ENCODE measurements at places on chromosomes 1 and 21.

GRCh38 chr1:111660204-111661150 is 40.9 kb downstream of the RAP1A start:
- DNase-seq: no peak

DNA sequence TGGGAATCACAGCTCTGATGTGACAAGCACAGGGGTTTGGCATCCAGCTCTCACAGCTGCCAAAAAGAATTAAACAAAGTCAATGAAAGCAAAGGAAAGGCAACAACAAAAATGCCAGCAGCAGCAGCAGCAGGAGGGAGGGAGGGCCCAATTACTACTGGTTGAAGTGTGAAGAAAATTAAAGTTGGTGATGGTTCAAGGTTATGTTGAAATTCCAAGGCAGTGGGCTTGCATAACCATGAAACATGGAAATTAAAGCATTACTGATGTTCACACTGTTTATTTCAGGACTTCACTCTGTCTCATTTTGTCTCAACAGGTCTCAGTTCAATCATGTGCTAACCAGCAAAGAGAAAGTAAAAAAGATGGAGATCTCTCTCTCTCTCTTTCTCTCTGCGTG is 220.3 kb upstream of the LYPLAL1 start:
- DNase-seq: no peak

DNA sequence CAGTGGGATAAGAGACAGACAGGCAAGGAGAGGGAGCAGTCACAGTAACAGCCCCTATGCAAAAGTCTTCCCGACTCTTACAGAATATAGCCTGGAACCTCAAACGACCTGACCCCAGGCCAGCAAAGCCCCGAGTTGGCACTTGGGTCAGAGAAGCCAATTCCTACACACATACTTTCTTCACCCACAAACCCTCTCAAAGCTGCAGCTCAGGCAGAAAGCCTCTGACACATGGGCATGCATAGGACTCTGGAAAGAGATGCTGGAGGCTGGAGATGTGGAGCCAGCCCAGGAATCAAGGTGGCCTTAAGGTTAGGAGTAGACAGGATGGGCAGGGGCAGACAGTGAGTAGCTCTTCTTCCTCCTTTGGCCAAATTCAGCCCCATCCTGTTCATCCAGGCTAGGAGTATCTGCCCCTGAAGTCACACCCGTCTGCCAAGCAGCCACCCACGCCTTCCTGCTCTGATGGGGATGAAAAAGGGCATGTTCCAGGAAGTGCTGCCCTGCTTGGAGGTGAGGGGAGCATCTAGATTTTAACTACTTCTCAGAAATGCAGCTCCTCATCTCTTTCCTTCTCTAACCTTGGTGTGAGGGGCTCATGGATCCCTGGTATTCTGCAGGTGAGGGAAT is 7.8 kb downstream of the SLC41A1 start:
- no peak for DNase-seq

DNA sequence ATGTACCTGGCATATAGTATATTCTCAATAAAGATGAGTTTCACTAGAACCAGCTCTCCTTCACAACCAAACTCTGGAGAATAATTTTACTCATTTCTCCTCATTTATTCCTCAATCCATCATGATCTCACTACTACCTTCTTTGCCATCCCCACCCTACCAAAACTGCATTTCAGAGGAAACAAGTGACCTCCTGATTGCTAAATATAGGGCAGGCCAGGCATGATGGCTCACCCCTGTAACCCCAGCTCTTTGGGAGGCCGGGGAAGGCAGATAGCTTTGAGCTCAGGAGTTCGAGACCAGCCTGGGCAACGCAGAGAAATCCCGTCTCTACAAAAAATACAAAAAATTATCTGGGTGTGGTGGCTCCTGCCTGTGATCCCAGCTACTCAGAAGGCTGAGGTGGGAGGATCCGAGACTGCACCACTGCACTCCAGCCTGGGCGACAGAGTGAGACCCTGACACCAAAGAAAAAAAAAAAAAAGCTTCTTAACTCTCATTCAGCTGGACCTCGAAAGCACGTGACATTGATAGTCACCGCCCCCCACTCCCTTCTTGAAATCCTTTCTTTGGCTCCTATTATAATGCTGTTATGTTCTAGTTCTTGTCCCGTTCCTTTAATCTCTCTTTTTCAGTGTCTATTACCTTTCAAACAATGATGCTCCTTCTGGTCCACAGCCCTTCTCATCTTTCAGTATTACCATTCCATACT is 2.1 kb downstream of the TESK2 start:
- DNase-seq: no peak

GRCh38 chr1:24009406-24009805 is 29.3 kb upstream of the SRSF10 start:
- DNase-seq: no peak

Measured in A549 (cell line).